ENCODE measurements at places on chromosomes 7 and 10. TPM values are rescaled to one million over a fixed set of nuclear protein-coding genes. Genes with fewer than 3 reads are reported as not detected.
A peak's percentile ranks its signal among the peaks of the same experiment; 100 is the strongest.

DNA sequence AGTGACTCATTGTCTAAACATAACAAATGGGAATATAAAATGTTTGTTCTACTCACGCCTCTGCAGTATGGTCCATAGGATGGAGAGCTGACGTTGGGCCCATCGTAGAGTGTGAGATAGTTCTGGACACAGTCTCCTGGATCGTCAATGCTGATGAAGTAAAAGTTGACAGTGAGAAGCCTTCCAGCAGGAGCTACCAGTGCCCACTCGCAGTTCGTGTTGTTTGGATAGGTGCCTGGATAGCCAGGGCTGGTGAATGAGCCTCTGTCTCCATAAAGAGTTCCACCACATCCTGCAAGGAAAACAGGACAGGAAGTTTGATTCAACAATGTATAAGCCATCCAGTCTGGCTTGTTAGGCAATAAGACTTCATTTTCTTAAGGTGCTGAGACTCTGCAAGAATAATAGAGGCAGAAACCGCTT lies 79.6 kb downstream of the OR13A1 start:
- no peaks in the 10 kb centered on the region for H3K27me3 ChIP-seq
- no peak overlapping the region for H3K27ac ChIP-seq
- H3K4me3 ChIP-seq = no peak overlapping the region
- peaks cover 6% of the 10 kb centered on the region for H3K4me1 ChIP-seq
- no peaks in the 10 kb centered on the region for H3K36me3 ChIP-seq
- no peak for DNase-seq

DNA sequence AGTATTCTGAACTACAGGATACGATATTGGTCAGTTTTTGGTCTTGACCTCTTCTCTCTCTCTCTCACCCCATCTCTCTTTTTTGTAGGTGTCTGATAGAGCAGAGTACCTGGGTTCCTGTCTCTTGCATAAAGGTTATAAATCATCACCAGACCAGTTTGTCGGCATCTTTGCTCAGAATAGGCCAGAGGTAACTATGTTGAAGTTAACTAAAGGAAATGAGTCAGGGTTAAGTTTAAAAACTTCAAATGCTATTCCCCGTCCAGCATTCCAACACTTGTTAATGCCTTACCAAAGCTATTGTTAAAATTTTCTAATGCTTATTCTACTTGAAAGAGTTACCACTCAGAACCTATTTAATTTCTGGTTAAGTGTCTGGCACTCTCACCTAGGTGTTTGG lies 30.7 kb downstream of the ACSL5 start:
- peak overlapping the region; percentile 25 for H3K27ac ChIP-seq
- no peaks in the 10 kb centered on the region for H3K4me1 ChIP-seq
- no peaks in the 10 kb centered on the region for H3K27me3 ChIP-seq
- no peak overlapping the region for H3K4me3 ChIP-seq
- DNase-seq = no peak
- H3K36me3 ChIP-seq = peaks cover 37% of the 10 kb centered on the region

SAMD9 gene
- total RNA-seq = 14.6 TPM

DNA sequence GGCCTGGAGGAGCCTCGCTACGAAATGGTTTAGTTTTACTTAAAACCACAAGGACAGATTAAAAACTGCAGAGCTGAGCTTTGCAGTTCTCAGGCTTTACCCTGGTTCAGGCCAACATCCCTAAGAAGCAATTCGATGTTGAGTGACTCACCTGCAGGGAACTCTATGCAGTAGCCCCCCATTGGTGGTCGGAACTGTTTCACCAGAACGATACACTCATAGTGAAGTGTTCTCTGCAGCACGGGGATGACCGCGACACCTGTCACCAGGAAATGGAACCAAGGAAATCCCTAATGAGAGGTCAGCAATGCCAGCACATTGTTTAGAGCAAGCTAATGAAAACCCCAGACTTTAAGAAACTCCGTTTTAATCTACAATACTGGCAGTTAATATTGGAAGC lies 18.0 kb downstream of the NUDT5 start:
- peaks cover 19% of the 10 kb centered on the region for H3K36me3 ChIP-seq
- H3K27me3 ChIP-seq = no peaks in the 10 kb centered on the region
- H3K4me1 ChIP-seq = peaks cover 19% of the 10 kb centered on the region
- no peak overlapping the region for H3K4me3 ChIP-seq

DNA sequence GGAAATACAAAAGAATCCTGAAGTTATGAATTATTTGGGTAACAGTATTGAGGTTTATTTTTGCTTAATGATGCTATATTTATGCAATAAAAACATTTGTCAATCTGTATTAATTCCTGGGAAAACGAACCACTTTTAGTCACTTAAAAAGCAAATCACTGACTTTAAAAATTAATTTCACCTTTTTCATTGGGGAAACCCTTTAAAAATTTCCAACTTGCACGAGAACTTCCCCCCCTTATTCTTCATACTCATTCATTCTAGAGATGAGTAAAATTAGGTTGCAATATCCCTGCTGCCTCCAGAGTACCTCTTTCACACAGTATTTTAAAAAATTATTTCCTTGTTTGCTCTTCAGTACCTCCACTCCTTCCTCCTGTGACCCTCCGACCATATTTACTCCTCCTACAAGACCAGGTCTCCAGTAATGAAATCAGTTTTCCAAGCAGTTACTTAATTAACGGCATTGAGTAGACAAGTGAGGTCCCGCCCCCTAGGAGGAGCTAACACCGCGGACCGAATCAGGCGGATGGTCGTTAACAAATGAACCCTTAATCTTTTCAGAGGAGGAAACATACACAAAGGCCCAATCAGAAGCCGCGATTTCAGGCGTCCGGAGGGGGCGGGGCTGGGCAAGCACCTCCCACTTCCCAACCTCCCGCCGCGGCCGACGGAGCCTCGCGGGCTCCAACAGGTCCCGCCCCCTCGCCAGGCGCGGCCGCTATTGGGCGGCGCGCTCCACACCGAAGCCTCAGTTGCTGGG lies 465 bp upstream of the TRIM24 start:
- DNase-seq = peak; percentile 98
- H3K4me3 ChIP-seq = peak overlapping the region; percentile 90
- no peaks in the 10 kb centered on the region for H3K27me3 ChIP-seq
- H3K4me1 ChIP-seq = peaks cover 26% of the 10 kb centered on the region

DNA sequence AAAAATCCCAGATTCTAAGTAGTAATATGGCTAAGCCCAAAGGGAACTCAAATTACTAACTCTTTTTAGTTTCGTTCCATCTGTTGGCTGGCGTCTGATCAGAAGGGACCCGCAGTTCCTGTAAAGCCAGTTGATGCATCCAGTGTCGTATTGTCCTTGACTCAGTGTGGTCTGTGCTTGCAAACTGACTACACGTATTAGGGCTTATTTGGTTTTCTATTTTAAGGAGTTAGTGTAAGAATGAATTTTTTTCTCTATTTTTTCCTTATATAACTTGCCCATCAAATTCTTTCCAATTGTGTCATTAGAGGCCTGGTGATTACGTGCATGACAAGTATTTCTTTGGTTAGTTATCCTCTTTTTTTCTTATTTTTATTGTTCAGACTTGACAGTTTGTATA lies 9.7 kb downstream of the ABCA13 start:
- peaks cover 5% of the 10 kb centered on the region for H3K4me1 ChIP-seq
- no peak overlapping the region for H3K4me3 ChIP-seq
- H3K27ac ChIP-seq = no peak overlapping the region
- DNase-seq = no peak

GRCh38 chr10:70807556-70807955 lies 8.2 kb upstream of the SGPL1 start:
- no peaks in the 10 kb centered on the region for H3K36me3 ChIP-seq
- DNase-seq = no peak
- no peak overlapping the region for H3K4me3 ChIP-seq
- no peak overlapping the region for H3K27ac ChIP-seq
- no peaks in the 10 kb centered on the region for H3K4me1 ChIP-seq

GRCh38 chr7:106282390-106282789 lies 2.4 kb downstream of the NAMPT start:
- peak overlapping the region; percentile 96 for H3K4me3 ChIP-seq
- peak overlapping the region; percentile 99 for H3K27ac ChIP-seq
- H3K36me3 ChIP-seq = peaks cover 50% of the 10 kb centered on the region
- DNase-seq = no peak
- H3K27me3 ChIP-seq = no peaks in the 10 kb centered on the region
- peaks cover 71% of the 10 kb centered on the region for H3K4me1 ChIP-seq

All from activated T-cell treated with anti-CD3 and anti-CD28 coated beads, Interleukin-2, amount 50 U/mL, for 72 hours (primary cell).